ENCODE measurements at places on chromosomes 7 and 10.

DNA sequence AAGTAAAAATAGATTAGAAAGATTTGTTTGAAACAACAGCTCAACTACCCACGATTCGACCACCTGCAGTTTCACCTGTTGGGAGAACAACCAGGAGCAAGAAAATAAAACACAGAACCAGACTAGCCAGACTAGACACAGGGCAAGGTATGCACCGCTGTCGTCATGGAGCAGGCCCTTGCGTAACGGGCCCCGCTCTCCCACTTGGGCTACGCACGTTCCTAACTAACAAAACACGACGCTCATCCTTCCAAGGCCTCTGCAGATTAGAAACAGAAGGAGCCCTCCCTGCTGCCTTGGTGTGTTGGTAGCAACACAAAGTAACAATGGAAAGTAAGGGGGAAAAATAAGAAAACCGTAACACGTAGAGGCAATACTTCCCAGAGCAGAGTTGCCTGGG lies 45.1 kb upstream of the ELMO1 start:
- DNase-seq, result no peak

DNA sequence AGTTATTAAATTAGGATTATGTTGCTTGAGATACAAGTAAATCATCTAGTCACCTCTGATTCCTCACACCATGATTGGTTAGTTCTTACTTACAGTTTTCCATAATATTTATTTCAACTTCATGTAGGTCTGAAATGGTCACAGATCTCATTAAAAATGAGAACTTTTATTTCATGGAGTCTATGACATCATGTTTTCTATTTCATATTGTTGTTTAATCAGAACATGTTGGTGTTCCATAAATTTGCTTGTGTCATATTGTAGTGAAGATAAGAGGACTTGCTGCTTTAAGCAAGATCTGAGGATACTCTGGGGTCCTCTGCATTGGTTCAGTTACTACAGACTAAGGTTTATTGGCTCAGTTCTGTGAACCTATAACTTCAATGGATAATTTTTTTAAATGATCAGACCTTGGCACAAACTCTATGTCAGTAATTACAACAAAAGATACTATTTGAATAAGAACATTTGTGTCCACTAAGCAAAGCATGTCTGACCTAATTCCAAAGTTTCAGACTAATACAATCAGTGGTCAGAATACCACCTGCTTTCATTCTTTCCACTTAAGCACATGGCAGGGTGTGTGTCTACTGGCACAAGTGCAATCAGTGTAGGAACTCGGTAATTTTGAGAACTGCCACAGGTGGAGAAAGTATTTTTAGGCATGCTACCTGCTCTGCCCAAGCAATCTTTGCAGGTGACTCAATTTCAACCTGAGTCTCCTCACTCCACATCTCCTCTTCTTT lies 68.5 kb downstream of the CCDC71L start:
- DNase-seq, result no peak

DNA sequence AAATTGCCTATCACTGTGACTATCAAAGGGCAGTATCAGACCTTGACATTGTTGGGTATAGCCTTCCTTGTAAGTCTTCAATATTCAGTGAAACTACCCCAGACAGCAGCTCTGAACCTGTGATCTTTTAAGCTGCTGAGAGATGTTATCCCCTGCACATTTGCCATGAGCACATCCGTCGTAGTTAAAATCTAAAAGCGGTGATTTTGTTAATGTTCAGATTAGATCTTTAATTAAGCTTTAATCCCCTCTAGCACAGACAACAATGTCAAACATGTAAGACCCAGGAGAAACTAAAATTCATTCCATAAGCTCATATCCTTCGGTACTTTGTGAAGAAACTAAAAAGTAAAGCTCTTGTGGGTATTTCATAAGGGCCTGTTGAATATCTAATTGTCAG lies 105.8 kb downstream of the MALRD1 start:
- no peak for DNase-seq

DNA sequence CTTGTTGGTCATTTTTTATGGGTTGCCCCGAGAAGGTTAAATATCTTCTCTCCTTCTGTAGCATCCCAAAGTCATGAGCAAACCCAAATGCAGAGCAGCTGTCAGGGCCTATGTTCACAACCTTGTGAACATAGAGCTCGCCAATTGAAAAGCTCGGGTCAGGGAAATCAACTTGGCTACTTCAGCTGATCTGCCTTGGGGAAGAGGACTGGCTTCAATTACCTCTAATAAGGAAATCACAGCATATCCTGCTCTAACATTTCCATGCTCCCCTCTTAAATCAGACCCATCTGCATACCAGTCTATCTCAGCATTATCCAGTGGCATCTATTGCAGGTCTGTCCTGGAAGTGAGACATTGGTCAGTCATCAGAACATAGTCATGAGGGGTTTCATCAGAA lies 105.6 kb downstream of the ANKRD26 start:
- DNase-seq, result no peak

- no peak for DNase-seq
These were observed 132.3 kb downstream of the CREB5 start for GRCh38 chr7:28544453-28545117.

GRCh38 chr10:86988520-86988919 lies 20.2 kb downstream of the ADIRF start:
- DNase-seq, result no peak

- DNase-seq, result no peak
These were observed 5.1 kb downstream of the AUTS2 start for GRCh38 chr7:69603351-69603750.

DNA sequence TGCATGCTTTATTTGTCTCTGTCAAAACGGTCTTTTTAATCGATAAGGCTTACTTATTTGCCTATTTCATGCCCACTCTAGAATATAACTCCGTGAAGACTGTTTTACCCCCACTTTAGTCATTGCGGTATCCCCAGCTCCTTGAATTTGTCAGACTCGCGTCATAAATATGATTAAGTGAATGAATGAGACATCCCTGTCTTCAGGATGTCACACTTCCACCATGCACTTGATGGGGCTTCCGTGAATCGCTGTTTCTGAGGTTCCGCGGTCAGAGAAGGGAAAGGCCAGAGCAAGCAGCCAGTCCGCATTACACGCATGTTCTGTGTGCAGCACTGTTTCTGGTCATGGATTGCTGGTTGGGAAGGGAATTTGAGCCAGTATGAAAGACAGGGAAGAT lies 138.8 kb downstream of the CELF2 start:
- no peak for DNase-seq

- DNase-seq, result peak; percentile 88
These were observed 613.9 kb upstream of the IGFBP3 start for GRCh38 chr7:46534664-46535588.

DNA sequence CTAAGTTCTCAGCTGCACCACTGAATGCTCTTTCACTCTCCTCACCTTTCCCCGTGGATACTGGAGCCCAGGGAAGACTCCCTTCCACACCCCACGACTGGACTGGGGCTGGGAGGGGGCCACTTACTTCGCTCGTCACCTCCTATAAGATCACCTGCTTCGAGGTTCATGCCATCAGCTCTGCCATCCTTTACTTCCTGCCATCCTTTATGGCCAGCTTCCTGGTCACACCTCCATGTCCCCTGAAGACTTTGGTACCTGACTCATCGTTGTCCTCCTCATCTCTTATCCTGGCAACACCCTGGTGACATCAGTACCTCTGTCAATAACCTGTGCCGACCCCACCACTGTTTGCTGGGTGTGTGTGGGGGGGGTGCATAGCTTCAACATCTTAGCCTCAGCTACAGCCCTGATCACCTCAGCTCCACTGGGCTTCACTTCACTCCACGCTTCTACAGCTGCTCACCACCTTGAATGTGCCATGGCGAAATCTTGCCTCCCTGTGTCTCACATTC lies 8.7 kb upstream of the VDAC2 start:
- DNase-seq, result no peak

DNA sequence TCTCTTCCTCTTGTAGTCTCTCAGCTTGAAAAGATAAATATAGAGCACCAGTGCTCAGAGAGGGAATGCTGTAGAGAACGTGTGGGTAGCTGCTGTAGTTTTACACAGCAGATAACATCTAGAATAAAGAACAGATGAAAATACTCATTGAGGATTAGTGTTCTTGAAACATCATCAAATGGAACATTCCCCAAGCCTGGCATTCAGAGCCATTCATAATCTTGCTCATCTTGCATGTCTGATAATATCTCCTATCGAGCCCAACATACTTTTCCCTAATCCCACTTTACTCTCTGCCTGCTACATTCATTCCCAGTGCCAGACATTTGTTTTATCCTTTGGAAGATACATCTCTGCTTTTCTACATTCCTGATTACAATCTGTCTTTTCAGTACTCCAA lies 35.2 kb downstream of the MCU start:
- DNase-seq, result no peak

DNA sequence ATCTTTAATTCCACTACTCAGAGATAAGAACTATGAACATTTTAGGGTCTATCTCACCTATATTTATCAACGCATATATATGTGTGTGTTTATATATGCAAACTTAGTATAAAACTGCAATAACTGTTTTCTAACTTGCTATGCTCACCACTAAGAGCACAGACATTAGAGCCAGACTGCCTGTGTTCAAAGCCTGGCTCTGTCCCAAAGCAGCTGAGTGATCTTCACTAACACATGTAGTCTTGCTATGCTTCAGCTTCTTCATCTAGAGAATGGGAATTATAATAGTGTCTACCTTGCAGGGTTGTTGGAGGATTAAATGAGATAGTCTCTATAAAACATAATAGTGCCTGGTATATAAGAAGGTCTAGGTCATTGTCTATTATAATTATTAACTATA lies 165.5 kb downstream of the MAGI2 start:
- DNase-seq, result no peak

DNA sequence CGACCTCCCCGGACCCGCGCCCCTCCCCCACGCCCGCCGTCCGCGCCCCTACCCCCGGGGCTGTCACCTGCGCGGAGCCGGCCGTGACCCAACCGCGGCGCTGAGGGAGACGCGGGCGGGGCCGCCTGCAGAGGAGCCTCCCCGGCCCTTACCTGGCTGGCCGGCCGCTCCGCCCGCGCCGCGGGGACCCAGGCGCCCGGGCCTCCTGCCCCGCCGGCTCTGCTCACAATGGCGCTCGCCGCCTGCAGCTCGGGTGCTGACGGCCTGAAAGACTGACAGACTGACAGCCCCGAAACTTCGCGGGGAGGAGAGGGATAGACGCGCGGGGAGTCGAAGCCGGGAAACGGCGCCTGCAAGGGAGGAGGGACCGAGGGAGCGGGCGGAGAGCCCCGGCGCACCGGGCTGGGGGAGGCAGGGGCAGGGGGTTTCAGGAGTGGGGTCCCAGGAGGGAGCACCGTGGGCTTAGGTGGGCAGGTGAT lies 393 bp downstream of the ZNF467 start:
- no peak for DNase-seq

- DNase-seq, result no peak
These were observed 119.0 kb upstream of the SORCS3 start for GRCh38 chr10:104521901-104522694.

DNA sequence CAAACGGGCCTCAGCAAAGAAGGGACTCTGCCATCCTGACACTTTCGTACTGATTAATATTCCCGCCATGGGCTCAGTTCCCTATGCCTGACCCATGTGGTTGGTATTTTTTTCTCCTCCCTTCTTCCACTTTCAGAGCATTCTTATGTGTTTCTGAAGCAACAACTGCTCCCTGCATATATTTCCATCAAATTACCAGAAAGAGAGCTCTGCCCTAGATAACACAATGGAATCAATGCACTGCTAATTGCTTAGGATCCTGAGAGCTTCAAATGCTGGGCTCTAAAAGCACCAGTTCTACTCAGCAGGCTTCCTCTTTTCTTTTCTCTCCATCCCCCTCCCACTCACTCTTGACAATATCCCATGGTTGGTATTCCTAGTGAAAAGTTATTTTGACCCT lies 5.3 kb downstream of the TECTB start:
- no peak for DNase-seq

- DNase-seq, result no peak
These were observed 186.2 kb upstream of the PRKCQ start for GRCh38 chr10:6766131-6766801.

- no peak for DNase-seq
These were observed 43.9 kb downstream of the APBB1IP start for GRCh38 chr10:26481914-26482550.

DNA sequence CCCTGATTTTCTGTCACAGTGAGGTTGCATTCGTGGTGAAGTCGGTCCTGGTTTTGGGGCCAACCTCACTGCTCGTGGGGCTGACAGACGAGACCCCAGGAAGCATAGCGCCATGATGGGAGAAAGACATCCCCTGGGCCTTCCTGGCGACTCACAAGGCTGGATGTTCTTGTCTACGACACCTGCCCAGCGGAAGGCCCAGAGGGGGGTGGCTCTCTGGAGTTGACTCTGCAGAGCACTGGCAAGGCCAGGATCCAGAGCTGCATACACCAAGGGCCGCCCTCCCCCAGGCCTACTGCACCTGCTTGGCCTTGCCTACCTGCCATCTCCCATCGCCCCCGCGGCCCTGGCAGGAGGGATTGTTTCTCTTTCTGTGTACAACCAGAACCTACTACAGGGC lies 608.9 kb downstream of the PTPRN2 start:
- DNase-seq, result no peak

DNA sequence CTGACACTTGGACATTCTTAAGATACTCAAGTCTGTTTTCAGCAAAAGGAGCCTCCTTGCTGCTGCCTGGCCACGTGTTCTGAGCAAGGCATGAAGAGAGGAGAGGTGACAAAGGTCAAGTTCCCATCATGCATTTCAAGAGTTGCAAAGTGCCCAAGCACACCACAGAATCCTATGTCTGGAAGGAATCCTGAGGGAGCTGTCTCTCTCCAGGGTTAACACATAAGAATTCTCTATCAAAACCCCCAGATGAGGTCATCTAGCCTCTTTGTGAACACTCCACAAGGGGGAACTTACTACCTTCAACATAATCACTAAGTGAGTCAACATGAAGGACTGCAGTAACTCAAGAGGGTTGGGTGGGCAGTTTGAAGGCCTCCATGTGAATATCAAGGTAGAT lies 155.5 kb downstream of the RNF216 start:
- DNase-seq, result peak; percentile 87

- DNase-seq, result no peak
These were observed 6.6 kb upstream of the PDLIM1 start for GRCh38 chr10:95297402-95297801.

DNA sequence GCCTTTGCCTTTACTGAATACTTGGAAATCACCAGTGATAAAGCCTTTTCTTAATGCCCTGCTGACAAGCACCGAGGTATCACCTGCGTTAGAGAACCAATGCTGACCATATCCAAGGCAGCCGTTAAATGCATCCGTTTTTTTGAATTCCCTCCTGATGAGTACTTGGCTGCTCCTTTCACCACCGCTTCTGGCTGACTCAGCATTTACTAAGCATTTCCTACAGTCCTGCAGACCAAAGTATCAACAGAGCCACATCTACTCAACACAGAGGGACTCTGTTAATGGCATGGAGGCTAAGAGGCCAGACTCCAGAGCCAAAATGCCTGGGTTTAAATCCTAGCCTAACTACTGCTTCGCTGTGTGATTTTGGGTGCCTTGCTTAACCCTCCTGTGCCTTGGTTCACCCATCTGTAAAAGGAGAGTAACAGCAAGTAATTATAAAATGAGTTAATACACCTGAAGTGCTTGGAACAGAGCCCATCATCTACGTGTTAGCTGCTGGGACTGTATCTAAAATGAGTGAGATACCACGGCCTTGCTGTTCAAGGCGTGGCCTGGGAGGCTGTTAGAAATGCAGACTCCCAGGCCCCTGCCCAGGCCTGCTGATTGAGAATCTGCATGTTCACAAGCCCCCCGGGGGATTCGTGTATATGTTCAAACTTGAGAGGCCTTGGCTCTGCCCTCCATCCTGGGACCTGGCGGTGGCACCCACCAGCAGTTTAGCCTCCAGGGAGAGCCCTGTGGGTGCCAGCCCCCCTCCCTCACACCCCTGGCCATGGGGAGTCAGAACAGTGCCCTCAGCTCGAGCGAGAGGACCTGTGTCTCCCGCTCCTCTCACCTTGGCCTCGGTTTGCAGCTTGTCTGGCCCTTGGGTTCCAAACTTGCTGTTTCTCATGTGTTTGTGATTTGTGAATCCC lies 30.8 kb upstream of the EFCAB10 start:
- DNase-seq, result no peak

All from kidney glomerular epithelial cell (primary cell).